NCI-H187 (cell line): ENCODE measurements at places on chromosomes 16 and 17.

GRCh38 chr16:55021595-55022475 lies 91.2 kb downstream of the IRX5 start:
- no peak for DNase-seq

- DNase-seq: no peak
Measured at GRCh38 chr17:43328650-43329049, 70.1 kb upstream of the ARL4D start.

GRCh38 chr16:88022076-88023042 lies 71.1 kb downstream of the BANP start:
- no peak for DNase-seq

GRCh38 chr17:82881900-82882714 lies 42.3 kb upstream of the ZNF750 start:
- DNase-seq: no peak

DNA sequence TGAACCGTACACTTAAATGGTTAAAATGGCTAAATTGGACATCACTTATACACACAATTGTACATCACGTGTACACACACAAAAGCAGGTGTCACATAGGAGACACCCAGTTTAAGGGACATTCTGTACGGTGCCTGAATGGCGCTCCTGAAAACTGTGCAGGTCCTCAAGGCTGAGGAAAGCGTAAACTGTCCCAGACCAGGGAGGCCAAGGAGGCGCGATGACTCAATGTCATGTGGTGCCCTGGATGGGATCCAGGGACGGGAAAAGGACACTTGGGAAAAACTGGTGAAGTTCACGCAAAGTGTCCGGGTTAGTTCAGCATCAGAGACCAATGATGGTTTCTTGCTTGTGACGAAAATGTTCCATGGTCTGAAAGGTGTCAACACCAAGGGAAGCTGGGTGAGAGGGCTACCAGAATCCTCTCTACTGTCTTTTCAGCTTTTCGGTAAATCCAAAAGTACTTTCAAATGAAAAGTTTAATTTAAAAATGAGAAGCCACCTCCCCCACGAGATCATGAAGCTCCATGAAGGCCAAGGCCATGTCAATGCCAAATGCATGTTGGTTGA lies 112.2 kb downstream of the CMIP start:
- DNase-seq: no peak

GRCh38 chr16:73220836-73221235 lies 172.9 kb upstream of the ZFHX3 start:
- no peak for DNase-seq

GRCh38 chr16:48958681-48959080 lies 323.0 kb downstream of the CBLN1 start:
- DNase-seq: no peak

GRCh38 chr16:57613514-57613913 lies 14.9 kb upstream of the ADGRG1 start:
- no peak for DNase-seq

GRCh38 chr16:85455534-85455933 lies 157.6 kb upstream of the GSE1 start:
- no peak for DNase-seq

DNA sequence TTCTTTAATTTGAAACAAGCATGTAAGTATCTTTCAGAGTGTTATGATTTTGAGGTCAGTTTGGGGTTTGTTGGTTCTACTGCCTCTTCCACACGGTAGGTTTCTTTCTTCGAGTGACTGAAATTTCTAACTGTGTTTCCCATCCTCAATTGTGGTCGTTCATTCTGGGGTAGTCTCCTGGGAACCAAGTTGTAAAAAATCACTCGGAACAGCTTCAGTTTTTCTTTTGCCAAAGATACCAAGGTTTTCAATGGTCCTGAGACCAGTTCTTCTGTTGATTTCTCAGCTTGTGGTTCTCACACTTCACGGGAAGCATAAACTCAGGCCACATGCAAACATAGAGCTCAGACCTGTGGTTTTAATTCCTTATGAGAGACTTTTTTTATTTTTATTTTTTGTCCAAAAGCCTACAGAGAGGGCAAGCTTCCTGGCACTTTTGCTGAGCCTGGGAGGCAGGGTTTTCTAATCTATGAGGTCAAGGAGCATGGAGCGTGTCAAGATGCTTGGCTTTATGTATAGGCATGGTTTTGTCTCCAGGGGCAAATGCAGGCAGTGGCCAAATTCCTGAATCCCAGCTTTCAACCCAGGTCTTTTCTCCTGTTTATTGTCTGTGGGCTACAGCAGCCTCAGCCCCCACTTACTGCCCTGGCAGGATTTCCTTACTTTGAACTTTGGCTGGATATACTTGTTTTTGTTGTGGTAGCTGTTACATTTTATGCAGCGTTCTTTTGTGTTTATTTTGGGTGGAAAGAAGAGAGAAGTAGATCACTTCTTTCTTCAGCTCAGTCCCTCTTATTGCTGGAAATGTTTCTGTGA lies 32.9 kb downstream of the HS3ST3A1 start:
- DNase-seq: no peak
